IPS-NIHi11 (cell line): ENCODE measurements at places on chromosomes 2 and 18.
A peak's percentile ranks its signal among the peaks of the same experiment; 100 is the strongest.

GRCh38 chr2:160742667-160743066, 249.1 kb upstream of the RBMS1 start:
- DNase-seq, result no peak

GRCh38 chr2:127428057-127428814, 10.0 kb downstream of the PROC start:
- no peak for DNase-seq

DNA sequence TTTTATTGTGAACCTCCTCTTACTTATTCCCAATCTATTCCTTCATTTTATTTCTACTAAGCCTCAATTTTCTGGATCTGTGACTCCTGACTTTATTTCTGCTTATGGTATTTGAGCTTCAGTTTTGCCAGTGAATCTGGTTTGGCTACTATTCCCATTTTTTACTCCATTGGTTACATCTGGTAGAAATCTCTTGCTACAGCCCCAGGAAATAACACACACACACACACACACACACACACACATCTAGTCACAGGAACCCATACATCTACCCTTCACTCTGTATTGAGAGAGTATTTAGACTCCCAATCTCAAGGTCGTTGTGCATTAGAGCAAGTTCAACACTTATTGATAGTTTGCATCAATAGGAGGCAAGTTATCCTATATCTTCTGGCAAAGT, 37.0 kb upstream of the GALNT5 start:
- no peak for DNase-seq

GRCh38 chr2:78301166-78301789, 724.2 kb upstream of the REG3G start:
- DNase-seq, result no peak

DNA sequence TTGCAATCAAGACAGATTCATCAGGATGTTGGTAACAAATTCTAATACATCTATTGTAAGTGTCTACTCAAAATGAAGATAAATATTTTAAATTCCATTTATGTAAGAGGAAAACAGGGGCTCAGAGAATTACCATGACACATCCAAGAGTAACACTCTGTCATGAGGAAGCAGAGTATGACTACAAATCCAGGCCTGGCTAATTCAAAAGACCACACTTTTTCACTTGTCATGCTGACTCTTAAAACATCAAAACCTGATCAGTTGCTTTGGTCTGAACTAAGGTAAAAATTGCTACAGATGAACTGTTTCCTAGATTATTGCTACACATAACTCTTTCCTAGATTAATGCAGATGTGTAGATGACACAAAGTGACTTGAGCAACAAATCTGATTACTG, 880.6 kb downstream of the TSN start:
- no peak for DNase-seq

GRCh38 chr2:13686262-13686661, 946.3 kb upstream of the LRATD1 start:
- DNase-seq, result no peak

DNA sequence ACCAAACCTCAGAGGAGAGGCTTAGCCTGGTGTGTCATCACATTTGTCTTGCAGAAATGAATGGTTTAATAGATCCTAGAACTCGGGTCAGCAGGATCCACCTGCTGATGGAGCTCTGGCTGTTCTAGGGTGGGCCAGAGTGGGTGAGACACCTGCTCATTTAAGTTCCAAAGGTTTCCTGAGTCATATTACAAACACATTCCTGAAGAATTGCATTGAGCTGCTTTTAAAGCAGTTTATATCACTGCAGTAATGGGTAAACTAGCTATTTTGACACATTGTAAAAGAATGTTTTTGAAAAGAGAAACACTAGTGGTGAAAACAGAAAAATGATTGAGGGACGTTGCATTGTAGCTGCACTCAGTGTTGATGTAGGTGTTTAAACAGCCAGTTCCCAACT, 175.3 kb upstream of the TCF4 start:
- DNase-seq, result no peak

DNA sequence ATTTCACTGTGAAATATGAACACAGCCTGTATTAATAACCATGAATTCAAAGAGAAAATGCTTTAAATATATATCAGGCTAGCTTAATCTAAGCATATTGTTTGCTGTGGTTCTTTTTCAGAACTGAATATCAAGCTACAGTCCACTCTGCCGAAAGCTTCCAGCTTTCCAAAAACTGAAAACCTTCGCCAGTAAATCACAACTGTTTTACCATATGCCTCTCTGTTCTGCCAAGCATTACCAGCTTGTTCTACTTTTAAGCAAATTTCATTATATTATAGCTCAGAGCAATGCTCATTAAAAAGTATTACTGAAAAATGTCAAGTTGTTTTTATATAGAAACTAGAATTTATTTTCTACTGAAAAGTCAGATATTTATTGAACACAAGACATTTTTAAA, 277.4 kb downstream of the NRXN1 start:
- no peak for DNase-seq

DNA sequence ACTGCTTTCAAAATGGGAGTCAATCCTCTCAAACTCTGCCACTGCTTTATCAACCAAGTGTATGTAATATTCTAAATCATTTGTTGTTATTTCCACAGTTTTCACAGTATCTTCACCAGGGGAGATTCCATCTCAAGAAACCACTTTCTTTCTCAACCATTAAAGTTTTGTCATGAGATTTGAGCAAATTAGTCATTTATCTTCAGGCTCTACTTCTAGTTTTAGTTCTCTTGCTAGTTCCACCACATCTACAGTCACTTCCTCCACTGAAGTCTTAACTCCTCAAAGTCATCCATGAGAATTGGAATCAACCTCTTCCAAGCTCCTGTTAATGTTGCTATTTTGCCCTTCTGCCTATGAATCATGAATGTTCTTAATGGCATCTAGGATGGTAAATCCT, 545.8 kb downstream of the ARHGAP15 start:
- no peak for DNase-seq

- DNase-seq, result no peak
Measured at GRCh38 chr2:35294636-35295263, 1060.8 kb upstream of the CRIM1 start.

DNA sequence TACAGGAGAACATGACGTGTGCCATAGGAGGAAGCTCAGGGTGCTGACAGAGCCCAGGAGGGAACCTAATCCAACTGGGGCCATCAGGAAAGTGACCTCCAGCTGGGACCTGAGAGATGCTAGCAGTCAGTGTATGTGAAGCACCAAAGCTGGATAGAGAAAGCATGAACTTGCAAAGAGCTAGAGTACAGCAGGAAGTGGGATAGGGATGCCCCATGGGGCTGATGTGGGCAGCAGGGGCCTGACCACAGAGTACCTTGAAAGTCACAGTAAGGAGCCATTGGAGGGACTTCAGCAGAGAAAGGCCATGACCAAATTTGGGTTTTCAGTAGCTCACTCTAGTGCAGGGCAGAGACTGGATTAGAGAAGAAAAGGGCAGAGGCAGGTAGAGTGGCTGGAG, 91.6 kb upstream of the TTC39C start:
- DNase-seq, result no peak

DNA sequence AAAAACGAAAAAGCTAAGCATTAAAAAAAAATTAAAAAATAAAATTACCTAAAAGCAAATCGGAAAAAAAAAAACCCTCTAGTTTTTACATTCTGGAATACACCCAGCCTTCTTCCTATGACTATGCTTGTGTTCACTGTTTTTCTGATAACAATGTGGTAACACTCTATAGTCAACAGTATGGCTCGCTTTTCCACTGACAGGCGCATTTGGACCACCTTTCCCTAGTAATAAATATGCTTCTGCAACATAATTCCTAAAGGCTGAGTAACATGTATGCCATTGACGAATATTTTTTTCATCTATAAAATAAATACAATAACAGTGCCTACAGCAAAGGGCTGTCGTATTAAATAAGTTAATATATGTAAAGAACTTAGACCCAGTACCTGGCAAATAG, 27.9 kb downstream of the NOL10 start:
- DNase-seq, result no peak

DNA sequence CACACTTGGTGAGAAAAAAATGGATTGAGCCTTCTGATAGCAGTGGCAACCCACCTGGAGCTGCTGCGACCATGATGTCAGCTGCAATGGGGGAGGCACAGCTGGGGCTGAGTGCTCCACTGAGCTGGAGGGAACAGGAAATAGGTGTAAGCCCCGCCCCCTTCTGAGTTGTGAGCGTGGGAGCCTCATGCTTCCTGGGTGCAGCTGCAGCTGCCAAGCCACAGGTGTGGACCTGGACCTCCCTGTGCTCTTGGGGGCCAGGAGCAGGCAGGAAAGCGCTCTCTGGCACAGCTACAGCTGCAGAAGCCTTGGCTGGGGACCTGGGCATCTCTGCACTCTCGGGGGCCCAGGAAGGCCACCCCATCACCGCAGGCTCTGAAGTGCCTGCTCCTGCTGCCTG, 970.6 kb downstream of the DCDC2C start:
- DNase-seq, result no peak

GRCh38 chr18:22556222-22557167, 138.8 kb upstream of the CTAGE1 start:
- no peak for DNase-seq

DNA sequence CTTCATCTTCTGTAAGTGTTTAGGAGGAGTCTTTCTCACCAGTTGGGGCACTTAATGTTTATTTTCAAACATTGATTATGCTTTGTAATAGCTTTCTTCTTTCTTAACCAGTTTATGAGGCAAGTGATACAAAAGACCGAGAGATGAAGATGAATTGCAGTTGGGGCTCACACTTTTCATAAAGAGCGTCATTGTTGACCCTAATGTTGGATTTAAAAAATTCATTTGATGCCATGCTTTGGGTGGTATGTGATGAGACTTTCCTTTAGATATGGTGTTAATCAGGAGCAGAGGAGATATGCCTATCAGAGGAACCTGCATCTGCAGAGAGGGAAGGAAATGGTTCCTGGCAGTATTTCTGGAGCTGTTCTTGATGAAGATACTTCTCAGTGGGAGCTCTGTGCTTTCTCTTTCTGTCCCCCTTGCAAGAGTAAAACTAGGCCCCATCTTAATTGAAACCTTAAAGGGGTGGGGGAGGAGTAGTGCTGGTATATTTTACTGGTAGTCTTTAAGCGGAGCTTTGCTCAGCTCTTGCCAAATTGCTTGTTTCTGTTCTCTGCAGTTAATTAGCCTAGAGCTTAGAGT, 2.3 kb downstream of the EML4 start:
- DNase-seq, result no peak

DNA sequence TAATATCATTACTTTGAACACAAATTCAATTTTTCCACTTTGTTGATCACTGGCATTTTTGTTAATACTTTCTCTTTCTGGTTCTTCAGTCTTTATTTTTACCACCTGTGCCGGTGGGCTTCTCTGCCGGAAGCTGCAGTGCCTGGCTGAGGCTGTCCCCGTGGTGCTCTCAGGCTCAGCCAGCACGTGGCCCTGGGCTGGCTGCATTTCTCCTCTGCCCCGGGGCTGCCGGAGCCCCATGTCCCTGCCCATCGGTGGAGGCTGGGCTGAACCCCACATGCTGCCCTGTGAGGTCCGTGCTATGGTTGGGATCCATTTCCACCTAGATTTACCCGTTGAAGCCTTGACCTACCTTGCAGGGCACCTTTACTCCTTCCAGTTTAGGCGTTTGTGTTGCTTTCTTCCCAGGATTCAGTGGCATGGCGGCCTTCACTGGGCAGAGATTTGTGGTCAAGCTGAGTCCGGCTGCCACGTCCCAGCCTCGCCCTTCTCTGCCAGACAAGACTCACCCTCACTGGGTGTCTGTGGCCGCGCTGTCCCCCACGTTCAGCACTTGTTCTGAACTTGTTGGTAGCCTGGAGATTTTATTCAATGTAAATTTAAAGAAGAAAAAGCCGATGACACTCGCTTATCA, 12.8 kb upstream of the TMEM18 start:
- DNase-seq, result no peak

- no peak for DNase-seq
Measured at GRCh38 chr18:55550471-55550870, 37.5 kb downstream of the TCF4 start.

DNA sequence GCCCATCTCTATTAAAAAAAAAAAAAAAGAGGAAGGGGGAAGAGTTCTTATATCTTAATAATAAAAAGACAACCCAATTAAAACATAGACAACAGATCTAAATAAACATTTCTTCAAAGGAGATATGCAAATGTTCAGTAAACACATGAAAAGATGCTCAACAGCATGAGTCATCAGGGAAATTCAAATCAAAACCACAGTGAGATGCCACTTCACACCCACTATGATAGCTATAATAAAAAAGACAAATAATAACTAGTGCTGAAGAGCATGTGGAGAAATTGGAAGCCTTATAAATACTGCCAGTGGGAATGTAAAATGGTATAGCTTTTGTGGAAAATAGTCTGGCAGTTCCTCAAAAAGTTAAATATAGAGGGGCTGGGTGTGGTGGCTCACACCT, 61.5 kb upstream of the CYP20A1 start:
- DNase-seq, result no peak

DNA sequence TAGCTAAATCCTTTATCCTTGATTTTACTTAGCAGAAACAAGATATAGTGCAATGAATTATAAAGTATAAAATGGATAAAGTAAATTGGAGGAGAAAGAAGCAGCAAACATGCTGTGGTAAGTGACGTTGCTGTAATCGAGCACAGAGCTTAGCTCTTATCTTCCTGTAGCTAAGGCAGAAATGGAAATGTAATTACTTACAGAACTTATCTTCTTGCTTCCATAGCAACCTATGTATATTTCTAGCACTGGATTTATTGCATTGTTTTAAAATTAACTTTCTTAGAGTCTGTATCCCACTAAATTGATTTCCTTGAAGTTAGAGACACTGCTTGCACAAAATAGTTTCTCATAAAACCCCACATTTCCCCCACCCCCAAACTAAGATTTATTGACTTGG, 130.6 kb upstream of the MC4R start:
- no peak for DNase-seq

- peak; percentile 30 for DNase-seq
Measured at GRCh38 chr2:151111599-151112278, 149.9 kb downstream of the RBM43 start.

GRCh38 chr2:46270384-46270783, 26.8 kb upstream of the EPAS1 start:
- no peak for DNase-seq

DNA sequence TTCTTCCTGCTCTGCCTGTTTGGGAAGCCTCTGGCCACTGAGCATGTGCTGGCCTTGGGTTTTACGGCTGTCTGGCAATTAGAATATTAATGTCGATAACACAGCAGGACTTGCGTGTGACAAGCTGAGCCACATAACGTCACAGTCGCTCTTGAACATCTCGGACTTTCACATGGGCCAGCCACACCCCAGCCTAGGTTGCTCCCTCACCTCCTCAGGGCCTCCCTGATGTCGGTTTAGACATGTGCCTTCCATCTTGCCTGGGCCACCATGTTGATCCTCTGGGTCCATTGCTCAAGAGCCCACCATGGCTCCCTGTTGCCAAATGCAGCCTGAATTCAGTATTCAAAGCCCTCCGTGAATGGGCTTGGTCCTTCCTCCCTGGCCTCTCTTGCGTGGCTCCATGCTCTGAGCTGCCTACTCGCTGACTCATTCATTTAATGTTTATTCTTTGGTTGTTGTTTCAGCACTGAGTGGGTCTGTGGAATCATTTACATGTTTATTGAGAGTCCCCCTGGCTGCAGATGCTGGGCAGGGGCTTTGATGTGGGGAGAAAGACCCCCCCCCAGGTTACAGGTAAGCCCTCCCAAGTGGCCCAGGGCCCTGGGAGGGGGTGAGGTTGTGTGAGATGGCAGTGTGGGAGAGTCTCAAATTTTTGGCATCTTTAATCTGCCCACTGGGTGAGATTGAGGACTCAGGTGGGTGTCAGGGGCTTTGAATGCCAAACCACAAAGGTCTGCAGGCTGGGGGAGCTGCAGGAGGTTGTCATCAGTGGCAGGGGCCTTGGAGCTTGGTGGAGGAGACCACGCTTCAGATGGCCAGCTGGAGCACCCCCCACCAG, 62.0 kb downstream of the ODC1 start:
- DNase-seq, result no peak

GRCh38 chr18:79064228-79064627, 5.0 kb upstream of the ATP9B start:
- no peak for DNase-seq
